Stimulated activated CD4-positive, alpha-beta T cell treated with anti-CD3 and anti-CD28 coated beads, Interleukin-12 subunit alpha, Interleukin-12 subunit beta, amount 100 ng/mL, for 4 hours (primary cell): ENCODE measurements at places on chromosomes 2 and 18.

- no peak for DNase-seq
These were observed 2.6 kb downstream of the DPYSL5 start for GRCh38 chr2:26850505-26850904.

GRCh38 chr18:37667836-37668235 is 102.2 kb upstream of the CELF4 start:
- no peak for DNase-seq

DNA sequence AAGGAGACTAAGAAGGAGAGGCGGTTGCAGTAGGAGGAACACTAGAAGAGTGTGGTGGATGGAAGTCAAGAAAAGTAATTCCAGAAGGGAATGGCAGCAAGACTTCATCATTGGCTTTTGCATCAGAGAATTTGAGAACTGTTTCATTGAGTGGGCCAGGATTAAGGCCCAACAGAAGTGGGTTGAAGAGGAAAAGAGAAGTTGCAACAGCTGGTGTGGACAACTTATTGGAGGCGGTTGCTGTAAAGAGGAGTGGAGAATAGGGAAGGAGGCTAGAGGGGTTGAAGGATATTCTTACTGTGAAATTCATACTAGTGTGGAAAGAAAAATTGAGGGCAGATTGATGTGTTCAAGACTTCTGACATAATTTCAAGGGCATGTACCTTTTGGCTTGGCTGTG is 168.7 kb upstream of the FN1 start:
- DNase-seq, result no peak

GRCh38 chr2:70124983-70125480 is 37.8 kb downstream of the PCBP1 start:
- DNase-seq, result peak; percentile 59

DNA sequence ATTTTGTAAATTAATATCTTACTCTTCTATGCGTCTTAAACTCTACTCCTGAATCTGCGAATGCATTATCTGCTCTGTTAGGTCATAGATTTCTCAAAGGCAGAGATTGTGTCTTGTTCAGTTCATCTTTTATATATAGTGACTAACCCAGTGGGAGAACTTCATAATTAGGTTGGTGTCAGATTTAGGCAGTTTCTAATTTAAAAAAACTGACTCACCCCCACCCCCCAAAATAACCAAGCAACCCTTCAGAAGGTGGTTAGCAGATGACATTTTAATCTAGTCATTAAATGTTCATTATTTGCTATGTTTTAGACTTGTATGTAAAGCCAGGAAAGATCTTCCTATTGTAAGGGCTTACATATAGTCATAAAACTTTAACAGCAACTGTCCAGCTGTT is 10.4 kb downstream of the SERPINB12 start:
- no peak for DNase-seq

DNA sequence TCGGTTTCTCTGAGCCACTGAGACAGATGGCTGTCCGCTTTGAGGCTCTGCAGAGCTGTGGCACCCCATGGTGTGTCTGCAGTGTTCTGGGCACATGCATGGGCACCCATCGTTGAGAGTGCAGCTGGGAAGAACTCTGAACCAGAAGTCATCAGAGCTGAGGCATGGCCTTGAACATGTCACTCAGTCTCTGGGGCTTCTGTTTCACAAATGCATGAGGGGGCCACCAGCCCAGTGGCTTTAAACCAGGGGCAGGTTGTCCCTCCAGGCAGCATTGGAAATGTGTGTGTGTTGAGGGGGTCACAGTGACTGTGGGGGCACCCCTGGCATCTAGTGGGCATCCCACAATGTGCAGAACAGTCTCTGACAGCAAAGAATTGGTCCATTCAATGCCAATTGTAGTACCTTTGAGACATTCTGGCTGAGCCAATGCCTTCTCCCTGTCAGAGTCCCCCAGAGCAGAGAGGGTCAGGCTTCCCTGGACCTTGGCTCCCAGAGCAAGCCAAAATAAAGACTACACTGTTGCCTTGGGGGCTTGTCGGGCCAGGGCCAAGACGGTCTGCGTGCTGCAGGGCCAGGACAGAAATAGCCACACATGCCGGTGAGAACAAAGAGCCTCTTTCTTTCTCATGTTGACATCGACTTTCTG is 9.3 kb upstream of the PSMD1 start:
- DNase-seq, result no peak

- DNase-seq, result no peak
These were observed 451.0 kb upstream of the SETBP1 start for GRCh38 chr18:44229693-44230108.

GRCh38 chr2:14094592-14094991 is 537.9 kb upstream of the LRATD1 start:
- DNase-seq, result no peak

GRCh38 chr2:130372833-130373807 is 17.3 kb downstream of the PTPN18 start:
- no peak for DNase-seq

DNA sequence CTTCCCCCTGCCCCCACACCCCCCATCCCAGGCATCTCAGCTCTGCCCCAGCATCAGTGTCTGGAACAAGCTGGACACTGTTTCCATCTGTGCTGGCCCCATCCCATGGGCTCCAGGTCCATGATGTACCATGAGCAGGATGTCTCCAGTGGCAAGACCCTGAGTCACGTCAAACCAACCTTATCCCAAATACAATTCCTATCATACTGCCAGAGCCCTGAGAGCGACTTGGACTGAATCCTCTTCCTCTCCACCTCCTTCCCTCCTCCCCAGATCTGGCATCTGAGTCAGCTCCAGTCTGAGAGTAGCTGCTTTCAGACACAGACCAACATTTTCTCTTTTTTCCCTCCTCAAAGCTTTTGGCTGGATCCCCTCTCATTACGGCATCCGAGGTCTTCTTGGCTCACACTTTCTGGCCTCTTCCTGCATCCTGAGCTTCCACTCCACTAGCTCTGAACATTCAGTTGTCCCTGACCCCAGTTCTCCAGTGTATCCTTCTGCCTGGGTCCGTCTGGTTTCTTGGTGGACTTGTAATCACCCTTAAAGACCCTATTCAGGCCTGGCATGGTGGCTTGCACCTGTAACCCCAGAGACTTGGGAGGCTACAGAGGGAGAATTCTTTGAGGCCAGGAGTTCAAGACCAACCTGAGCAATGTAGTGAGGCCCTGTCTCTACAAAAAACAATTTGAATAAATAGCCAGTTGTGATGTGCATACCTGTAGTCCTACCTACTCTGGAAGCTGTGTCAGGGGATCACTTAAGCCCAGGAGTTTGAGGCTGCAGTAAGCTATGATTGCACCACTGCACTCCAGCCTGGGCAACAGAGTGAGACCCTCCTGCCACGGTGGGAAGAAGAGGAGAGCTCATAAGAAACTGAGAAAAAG is 68.3 kb downstream of the ACKR3 start:
- DNase-seq, result no peak

GRCh38 chr2:34980689-34981088 is 1374.9 kb upstream of the CRIM1 start:
- no peak for DNase-seq

GRCh38 chr18:47794725-47795433 is 135.6 kb downstream of the SMAD2 start:
- no peak for DNase-seq

- DNase-seq, result no peak
These were observed 142.4 kb downstream of the CAPN13 start for GRCh38 chr2:30664761-30665358.

DNA sequence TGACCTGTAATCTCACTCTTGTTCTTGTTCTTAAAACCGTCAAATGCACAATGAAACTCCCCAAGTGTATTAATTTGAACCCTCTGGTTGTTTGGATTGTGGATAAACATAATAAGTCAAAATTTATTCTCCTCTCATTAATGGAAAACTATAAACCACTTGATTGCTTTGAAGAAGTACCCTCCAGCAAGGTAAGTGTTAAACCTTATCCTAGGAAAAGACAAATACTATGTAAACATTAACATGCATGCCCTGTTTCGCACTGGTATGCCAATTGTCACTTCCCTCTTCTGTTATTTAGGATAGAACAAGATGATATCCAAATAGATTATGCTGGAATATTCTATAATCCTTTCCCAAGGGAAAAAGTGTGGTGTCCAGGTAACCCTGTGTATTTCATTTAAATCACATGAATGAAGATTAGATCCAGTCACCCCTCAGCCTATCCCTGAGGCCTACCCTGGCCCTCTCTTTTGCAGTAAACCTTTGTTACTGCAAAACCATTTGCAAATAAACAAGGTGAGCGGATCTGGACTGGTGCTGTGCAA is 1.3 kb downstream of the ADI1 start:
- DNase-seq, result no peak

GRCh38 chr2:180647221-180647620 is 333.2 kb upstream of the UBE2E3 start:
- DNase-seq, result no peak

- DNase-seq, result no peak
These were observed 727.6 kb upstream of the SOX11 start for GRCh38 chr2:4964579-4964978.

GRCh38 chr2:182300608-182301007 is 126.2 kb downstream of the PDE1A start:
- no peak for DNase-seq

DNA sequence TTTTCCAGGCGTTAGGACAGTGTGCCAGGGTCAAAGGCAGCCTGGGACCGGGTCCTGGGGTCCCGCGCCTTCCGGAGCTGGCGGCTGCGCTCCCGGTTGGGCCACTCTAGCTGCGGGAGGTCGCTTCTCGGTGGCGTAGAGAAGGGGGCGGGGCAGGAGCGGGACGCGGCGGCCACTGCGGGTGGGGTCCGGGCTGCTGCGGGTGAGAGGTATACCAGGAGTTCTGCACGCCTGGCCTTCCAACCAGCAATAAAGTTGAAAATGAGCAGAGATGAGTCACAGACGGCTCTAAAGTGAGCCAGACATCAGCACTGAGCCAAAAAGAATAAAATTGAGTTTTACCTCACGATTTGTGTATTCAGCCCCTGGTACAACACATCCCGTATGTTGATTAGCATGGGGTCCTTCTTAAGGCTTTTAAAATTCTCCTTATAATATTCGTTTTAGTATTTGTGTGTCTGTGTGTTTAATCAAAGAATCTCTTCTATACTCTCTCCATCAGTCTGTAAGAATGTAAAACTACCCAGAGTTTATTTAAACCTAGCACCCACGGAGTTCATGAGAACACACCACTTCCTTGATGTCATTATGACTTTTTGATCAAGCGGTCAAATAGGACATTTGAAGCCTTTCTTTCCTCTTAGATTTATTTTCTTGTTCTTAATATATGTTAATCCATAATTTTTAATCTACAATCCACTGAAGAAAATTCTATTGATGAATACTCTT is at the start of gene C1GALT1C1L:
C1GALT1C1L (minus strand) TSS at position 108 of the 729 bp plus-strand sequence; CDS start at position 1, 107 bp downstream.
- peak; percentile 23 for DNase-seq

- DNase-seq, result no peak
These were observed 35.6 kb upstream of the FEZ2 start for GRCh38 chr2:36633470-36634092.

DNA sequence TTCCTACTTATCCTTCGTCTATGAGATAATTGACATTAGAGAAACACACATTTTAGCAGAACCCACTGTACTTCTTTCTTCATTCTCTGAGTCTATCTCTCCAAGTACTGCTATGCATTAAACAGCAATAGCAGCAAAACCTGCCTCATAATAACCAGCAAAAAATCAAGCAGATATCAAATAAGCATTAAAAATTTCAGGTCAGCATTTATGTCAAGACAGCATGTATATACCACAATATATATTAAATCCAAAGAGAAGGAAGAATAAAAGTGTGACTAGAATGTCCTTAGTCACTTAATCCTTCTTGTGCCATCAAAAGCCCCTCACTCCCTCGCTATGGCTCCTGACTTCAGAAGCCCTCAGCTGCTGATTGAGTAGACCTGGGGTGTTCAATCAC is 131.3 kb downstream of the MGAT5 start:
- DNase-seq, result no peak

DNA sequence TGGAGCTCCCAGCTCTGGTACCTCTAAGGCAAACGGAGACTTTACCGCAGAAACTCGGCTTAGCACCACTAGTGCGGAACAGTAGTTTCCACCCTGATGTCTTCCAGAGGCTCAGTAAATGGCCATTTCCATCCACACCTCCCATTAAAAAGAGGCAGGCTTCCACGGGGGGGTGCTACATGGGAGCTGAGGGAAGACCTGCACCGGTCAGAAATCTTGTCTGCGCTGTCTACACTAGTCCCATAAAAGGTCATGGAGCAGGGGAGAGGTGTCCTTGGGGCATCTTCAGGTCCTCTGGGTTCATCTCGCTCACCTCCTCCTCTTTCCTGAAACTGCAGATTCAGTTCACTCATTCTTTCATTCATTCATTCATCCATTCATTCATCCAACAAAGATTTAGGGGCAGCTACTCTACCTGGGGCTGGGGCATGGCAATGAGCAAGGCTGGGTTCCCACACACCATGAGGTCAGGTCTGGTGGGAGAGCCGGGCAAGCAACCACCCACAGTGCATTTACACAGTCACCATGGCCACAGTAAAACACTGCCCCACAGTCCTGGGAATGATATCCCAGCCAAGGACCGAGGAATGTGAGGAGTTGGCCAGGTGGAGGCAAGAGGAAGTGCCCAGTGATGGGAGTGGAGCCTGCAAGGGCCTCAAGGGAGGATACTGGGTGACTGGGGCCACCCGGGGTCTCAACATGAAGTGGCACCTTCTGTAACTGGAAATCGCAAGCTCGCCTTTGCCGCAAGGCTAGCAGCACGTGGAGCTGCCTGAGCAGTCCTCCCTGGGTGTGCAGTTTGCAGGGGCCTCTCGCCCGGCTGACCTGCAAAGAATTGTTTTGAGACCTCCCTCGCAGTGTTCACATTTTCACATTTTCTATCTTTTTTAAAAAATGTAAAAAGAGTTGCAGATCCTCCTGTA is 180.2 kb upstream of the RAB6C start:
- DNase-seq, result no peak

DNA sequence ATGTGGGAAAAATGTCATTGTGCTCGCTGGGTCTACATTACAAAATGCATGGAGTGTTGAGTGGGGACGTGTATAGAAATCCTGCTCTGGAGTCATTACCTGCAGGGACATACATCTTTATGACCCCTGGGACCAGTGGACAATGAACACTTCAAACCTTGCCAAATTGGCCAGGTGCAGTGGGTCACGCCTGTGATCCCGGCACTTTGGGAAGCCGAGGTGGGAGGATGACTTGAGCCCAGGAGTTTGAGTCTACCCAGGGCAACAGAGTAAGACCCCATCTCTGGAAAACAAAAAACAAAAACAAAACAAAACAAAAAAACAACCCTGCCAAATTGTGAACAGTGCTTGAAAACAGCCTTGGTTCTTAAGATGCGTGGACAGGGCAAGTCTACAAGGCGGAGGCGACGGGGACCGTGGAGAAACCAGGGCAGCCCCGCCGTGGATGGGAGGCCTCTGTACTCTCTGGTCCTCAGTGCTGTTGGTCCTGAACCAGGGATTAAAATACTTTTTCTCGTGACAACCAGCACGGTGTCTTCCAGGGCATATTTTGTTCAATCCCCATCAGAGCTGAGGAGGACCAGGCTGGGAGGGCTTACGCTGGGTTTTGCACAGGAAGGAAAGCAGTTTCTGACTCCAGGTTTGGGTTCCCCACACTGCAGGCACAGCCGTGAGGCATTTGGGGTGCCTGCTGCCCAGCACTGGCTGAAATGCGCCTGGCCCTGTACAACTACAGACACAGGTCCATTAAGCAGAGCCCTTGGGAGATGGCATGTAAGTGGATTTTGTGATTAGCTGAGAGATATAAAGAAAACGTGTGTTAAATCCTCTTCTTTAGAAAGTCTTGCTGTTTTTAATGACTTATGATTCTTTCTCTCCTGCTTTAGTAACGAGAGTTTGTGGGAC is 13.7 kb downstream of the COLEC11 start:
- DNase-seq, result no peak
